ENCODE measurements at places on chromosomes 12 and 14.

DNA sequence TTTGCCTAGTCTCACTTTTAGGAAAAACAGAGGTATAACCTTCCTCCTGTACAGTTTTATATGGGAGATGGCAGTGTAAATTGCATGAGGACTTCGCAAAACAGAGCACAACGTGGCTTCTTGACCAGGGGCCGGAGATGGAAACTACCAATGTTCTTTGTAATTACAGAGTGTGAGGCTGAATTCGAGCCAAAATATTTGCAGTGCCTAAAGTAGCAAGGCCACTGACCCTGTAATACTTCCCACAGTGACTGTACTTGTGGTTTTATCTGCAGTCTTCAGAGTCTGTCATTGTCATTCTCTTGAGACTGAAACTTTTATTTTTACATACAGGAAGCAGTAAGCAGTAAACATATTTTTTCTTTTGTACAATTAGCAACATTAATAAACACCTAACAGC, 98.9 kb downstream of the RERG start:
- no peak for DNase-seq

- DNase-seq: no peak
These were observed 45.9 kb upstream of the MSRB3 start for GRCh38 chr12:65232476-65233077.

- no peak for DNase-seq
These were observed 31.5 kb upstream of the CRADD start for GRCh38 chr12:93645702-93646101.

DNA sequence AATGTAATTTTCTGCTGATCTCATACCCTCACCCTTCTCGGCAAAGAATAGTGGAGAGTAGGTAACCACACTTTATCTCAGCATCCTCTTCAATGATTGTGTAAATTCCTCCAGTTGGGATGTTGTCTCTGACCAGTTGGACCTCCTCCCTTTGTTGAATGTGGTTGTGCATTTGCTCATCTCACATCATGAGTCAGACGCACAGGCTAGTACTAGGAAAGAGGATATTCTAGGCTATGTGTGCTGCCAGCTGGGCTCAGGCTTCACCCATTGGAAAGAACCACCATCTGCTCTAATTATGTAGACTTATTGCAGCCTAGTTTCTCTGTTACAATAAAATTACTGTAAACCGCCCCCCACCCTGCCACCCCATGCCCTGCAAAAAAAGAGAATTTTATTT, 90.3 kb downstream of the LMO3 start:
- DNase-seq: no peak

DNA sequence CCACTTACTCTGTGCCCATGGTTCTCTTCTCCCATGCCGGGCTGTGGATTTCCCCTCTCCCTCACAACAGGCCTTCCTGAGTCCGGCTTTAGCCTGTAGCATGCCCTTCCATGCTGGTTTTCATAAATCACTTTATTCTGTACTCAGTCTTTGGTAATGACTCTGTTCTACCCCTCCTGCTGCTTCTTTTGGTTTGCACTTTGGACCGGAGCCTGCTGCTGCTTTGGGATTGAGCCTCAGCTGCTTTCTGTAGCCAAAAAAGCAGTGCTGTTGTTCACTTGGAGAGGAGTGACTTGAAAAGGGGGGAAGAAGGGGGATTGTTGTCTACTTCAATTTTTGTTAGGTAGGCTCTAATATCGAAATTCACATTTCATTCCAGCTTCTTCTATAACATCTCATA, 8.5 kb upstream of the SLC6A13 start:
- DNase-seq: peak; percentile 37

- no peak for DNase-seq
These were observed 168.9 kb downstream of the VRK1 start for GRCh38 chr14:96965885-96966595.

DNA sequence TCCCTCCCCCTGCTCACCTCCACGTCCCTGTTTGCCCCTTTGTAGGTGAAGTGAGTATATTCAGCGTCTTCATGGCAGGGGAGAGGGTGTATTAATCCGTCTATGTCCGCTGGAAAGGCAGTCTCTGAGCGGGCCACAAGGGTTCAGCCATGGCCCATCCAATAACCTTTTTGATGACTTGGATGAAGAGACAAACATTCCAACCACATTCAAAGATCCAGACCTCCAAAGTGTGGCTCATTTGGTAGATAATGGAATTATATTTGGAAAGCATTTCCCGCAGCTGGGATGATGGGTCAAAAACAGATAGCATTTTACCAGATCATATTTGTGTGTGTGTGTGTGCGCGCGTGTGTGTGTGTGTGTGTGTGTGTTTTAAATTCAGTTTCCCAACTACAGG, 345.9 kb downstream of the DPF3 start:
- DNase-seq: no peak

DNA sequence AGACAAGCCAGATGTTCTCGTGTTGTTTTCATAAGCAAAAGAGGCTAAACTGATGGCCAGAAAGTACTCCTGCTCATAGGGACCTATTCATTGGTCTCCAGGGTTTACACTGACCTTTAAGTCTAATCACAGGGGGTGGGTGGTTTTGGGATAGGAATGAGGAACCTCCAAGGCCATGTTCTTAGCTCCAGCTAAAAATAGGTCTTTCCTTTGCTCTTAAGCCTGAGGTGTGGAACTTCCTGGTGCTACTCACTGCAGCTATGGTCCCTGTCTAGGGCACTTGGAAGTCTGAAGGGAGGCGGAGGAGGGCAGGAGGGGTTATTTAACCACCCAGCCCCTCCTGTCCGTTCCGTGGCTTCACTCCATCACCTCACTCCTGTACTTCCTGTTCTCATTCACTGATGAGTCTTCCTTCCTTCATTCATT, 18.6 kb downstream of the GPRC5A start:
- DNase-seq: no peak

GRCh38 chr12:124947561-124948398, 33.3 kb upstream of the UBC start:
- no peak for DNase-seq

- DNase-seq: no peak
These were observed 100.4 kb upstream of the PMCH start for GRCh38 chr12:102298022-102298421.

DNA sequence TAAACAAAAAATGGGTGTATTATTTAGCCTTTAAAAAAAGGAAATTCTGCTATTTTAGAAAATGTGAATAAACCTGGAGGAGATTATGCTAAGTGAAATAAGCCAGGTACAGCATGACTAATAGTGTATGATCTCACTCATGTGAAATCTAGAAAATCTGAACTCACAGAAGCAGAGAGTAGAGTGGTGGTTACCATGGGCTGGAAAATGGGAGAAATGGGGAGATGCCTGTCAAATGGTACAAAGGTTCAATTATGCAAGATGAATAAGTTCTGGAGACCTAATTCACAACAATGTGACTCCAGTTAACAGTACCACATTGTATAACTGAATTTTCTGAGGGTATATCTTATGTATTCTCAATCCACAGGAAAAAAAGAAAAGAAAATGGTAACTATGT, 17.4 kb upstream of the LEMD3 start:
- DNase-seq: no peak

GRCh38 chr12:49366096-49366651, 1.1 kb upstream of the SPATS2 start:
- DNase-seq: no peak

All from NCI-H446 treated with DMSO at 0.1 percent for 48 hours (cell line).